Fibroblast of skin of left biceps (primary cell): ENCODE measurements at places on chromosomes 6 and 20.

GRCh38 chr20:57653546-57653900, 33.3 kb upstream of the ZBP1 start:
- no peak for DNase-seq

GRCh38 chr6:13474360-13474759, 13.0 kb downstream of the GFOD1 start:
- no peak for DNase-seq

DNA sequence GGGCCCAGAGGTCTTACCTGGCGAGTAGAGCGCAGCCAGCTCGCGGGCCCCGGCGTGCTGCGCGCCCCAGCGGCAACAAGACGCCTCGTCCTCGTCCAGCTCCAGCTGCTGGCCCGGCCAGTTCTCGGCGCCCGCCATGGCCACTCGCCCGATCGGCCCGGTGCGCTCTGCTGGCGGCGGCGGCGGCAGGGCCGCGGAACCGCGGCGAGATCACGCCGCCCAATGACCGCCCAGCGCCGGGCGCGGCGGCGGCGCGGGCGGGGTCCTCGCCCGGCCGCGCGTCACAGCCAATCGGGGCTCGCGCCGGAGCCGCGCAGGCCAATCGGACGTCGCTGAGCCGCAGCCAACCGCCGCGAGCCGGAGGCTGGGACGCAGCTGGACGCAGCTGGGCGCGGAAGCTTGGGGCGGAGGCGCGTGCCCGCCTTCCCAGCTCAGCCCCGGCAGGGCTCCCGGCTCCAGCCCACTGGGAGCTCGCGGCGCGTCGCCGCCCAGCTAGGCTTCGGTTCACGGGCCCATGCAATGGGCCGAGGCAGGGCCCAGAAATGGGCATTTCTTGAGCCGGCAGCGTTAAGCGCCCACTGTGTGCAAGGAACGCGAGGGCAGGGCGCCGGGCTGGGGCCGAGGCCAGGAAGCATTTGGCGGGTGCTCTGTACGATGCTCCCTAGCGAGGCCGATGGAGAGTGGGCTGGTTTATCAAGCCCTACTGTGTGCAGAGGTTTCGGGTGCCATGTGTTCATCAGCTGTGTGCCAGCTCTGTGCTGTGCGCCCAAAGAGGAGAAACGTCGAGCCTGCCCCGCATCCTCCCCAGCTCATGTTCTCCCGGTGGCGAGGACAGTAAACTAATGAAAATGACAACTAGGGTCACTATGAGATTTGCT, at the start of gene PEDS1:
Gene PEDS1 (minus strand): TSS at position 224 of the 878 bp plus-strand sequence. CDS start 86 bp downstream, at position 138.
- DNase-seq: peak; percentile 71

GRCh38 chr20:49677777-49678758, 35.6 kb downstream of the B4GALT5 start:
- no peak for DNase-seq

GRCh38 chr6:90286884-90287488, 9.7 kb downstream of the BACH2 start:
- DNase-seq: no peak

- no peak for DNase-seq
These were observed 6.0 kb upstream of the HMGN3 start for GRCh38 chr6:79240509-79240908.

DNA sequence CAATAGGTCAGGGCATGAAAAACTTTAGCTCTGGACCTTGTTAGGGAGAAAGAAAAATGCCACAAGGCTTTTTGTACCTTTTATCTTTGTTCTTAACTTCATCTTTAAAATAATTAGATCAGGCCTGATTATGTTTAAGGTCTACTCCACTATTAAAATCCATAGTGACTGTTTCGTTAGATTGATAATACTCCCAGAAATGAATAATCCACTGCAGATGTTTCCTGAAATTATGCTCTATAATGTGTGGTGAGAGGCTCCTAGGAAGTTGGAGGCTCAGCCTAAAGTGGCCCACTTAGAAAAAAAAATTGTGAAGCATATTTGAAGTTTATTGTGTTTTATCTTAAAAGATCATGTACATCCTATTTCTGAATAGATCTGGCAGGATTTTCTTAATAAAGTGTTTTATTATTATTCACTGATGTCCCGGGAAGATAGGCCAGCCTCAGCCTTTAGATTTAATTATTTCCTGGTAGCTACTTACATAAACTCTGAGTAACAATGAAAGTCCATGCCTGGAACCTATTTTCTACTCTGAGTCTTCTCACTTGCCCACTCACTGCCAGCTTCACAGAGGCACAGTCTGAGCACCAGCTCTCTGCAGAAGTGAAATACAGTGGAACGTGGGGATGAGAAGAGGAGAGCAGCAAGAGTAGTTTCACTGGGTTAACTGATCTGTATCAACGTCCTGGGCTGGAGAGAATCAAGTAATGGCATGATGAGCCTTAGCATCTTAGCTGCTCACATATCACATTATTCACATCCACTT, 126.8 kb upstream of the TMEM170B start:
- no peak for DNase-seq
